ENCODE measurements at places on chromosomes 11 and 22. TPM values are rescaled to one million over a fixed set of nuclear protein-coding genes. Genes with fewer than 3 reads are reported as not detected.

The TSPO gene
- total RNA-seq, result 396 TPM

The GRM5 gene
- total RNA-seq, result not detected

The OR6A2 gene
- total RNA-seq, result not detected

The PYGM gene
- not detected for total RNA-seq

The KRTAP5-7 gene
- total RNA-seq, result not detected

The OR51E2 gene
- 0.21 TPM for total RNA-seq

The SCARF2 gene
- total RNA-seq, result 50.5 TPM

The CEP126 gene
- 0.21 TPM for total RNA-seq

The MS4A1 gene
- total RNA-seq, result not detected

The MS4A6A gene
- total RNA-seq, result not detected

The OOSP2 gene
- total RNA-seq, result not detected

The HMBS gene
- total RNA-seq, result 6.4 TPM

- DNase-seq, result peak; percentile 84
- no peaks in the 10 kb centered on the region for H3K27me3 ChIP-seq
- peak overlapping the region; percentile 89 for H3K27ac ChIP-seq
These were observed 476.9 kb downstream of the MIAT start for GRCh38 chr22:27134315-27134701.

DNA sequence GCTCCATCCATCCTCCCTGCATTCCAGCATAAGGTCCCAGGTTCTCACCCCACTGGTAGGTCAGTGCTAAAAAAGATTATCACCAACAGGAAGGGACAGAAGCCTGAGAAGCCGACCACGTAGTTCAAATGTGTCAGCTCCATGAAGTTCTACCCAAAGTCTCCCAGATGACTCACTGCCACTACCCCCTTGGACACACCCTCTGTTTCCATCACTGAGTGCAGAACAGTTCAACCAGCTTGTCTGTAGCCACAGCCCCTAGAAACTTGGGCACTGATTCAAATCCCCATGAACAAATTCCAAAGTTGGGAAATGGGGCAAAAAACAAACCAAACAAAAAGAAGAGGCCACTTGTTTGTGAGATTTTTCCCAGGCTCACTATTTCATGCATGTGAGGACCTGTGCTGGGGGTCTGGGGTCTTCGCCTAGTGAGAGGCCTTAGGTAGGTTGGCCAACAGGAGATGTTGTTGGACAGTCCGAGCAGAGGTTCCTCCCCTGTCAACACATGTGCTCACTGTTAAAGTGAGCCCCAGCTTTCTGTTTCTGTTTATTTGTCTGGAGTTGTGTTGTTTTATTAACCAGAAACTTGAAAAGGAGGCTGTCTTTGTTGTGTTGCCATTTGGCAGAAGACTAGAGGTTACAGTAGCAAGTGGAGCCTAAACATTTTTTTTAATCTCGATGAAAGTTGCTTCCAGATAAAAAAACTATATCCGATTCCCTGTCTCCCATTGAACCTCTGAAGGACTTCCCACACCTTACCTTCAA lies 24.2 kb upstream of the FLI1 start:
- no peak overlapping the region for H3K27ac ChIP-seq
- H3K4me3 ChIP-seq, result no peak overlapping the region
- H3K4me1 ChIP-seq, result peaks cover 5% of the 10 kb centered on the region
- no peak for DNase-seq
- H3K27me3 ChIP-seq, result no peaks in the 10 kb centered on the region

DNA sequence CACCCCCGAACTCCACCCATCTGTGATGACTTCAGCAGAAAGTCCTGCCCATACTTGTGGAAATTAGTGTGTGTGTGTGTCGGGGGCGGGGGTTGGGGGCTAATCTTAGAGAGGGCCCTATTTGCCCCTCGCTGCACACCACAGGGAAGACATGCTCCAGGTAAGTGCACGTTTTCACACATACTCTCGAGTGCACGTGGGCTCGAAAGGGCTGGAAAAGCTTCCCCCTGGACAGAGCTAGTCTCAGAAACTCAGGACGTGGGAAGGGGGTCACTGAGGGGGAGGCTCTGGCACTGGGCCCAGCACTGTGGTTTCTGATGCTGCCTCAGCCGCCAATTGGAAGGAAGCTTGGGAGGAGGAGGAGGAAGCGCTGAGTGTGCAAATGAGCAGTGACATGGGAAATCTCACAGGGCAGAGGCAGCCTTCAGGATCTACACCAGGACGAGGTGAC lies 40.7 kb upstream of the CD82 start:
- H3K4me3 ChIP-seq, result no peak overlapping the region
- H3K27ac ChIP-seq, result no peak overlapping the region
- H3K4me1 ChIP-seq, result no peaks in the 10 kb centered on the region
- no peaks in the 10 kb centered on the region for H3K36me3 ChIP-seq
- no peak for DNase-seq

GRCh38 chr22:44180706-44181032 lies at the start of gene PARVG:
PARVG (plus strand) TSS chr22:44180925; CDS start chr22:44183330, 2,405 bp downstream.
- no peaks in the 10 kb centered on the region for H3K27me3 ChIP-seq
- H3K4me3 ChIP-seq, result no peak within 1 kb of the TSS
- H3K36me3 ChIP-seq, result no peaks in the 10 kb centered on the region
- no peak for DNase-seq
- H3K27ac ChIP-seq, result no peak within 1 kb of the TSS

DNA sequence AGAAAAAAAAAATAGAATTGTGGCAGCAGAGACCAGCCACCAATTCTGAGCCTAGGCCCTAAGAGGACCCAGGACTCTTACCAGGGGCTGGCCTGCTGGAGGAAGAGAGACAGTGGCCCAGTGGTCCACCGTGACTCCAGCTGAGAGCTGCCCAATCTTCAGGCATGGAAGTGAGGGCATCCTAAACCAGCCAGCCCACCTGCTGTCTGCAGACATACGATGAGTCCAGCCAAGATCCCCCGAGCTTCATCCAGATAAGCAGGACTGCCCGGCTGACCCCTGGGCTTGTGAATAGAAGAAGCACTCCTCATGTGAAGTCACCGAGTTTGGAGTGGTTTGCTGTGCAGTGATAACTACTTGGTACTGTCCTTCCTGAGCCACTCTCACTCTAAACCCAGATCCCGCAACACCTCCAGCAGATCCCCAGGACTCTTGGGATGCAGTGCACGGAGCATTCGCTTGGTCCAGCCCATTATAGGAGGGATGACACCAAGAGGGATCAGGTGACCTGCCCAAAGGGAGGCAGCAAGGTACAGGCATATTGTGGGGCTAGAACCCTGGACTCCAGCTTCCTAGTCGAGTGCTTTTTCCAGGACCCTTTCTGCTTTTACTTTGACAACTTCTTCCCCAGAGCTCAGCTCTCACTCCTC lies 41.7 kb upstream of the FGF3 start:
- H3K27ac ChIP-seq, result no peak overlapping the region
- peaks cover 13% of the 10 kb centered on the region for H3K27me3 ChIP-seq
- no peaks in the 10 kb centered on the region for H3K36me3 ChIP-seq
- H3K4me3 ChIP-seq, result no peak overlapping the region
- H3K4me1 ChIP-seq, result peaks cover 25% of the 10 kb centered on the region

DNA sequence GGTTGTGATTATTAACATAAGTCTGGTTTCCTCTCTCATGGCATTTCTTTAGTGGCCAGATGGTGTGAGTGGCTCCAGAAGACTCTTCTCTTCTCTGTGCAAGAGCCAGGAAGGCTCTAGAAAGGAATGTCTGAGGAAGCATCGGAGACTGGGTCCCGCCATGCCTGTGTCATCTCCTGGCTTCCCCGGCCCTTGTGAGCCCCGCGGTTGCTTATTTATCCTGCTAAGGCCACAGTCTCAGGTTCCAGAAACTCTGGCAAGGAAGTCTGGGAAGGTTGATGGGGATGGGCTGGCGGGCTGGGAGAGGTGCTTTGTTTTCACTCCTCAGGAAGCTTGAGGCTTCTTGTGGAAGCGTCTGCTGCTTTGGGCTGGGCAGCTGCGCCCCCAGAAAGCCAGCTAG lies 18.9 kb downstream of the BCR start:
- peaks cover 16% of the 10 kb centered on the region for H3K4me1 ChIP-seq
- no peak for DNase-seq
- 0 out of 2 replicates have a peak overlapping the region, but pooled peaks have one; percentile 10 for H3K27ac ChIP-seq
- H3K27me3 ChIP-seq, result no peaks in the 10 kb centered on the region

GRCh38 chr11:66233301-66233700 lies 35.1 kb upstream of the RAB1B start:
- H3K4me1 ChIP-seq, result no peaks in the 10 kb centered on the region
- DNase-seq, result no peak
- no peak overlapping the region for H3K4me3 ChIP-seq
- no peak overlapping the region for H3K27ac ChIP-seq
- H3K36me3 ChIP-seq, result peaks cover 82% of the 10 kb centered on the region

- H3K36me3 ChIP-seq, result no peaks in the 10 kb centered on the region
- H3K4me3 ChIP-seq, result no peak overlapping the region
- H3K27me3 ChIP-seq, result no peaks in the 10 kb centered on the region
- no peak for DNase-seq
- H3K27ac ChIP-seq, result no peak overlapping the region
- H3K4me1 ChIP-seq, result peaks cover 20% of the 10 kb centered on the region
These were observed 201.9 kb upstream of the PITPNB start for GRCh38 chr22:28120691-28121592.

GRCh38 chr22:19105867-19106802 lies 16.1 kb downstream of the DGCR2 start:
- H3K27ac ChIP-seq, result no peak overlapping the region
- H3K36me3 ChIP-seq, result no peaks in the 10 kb centered on the region
- no peaks in the 10 kb centered on the region for H3K27me3 ChIP-seq
- no peak overlapping the region for H3K4me3 ChIP-seq
- H3K4me1 ChIP-seq, result no peaks in the 10 kb centered on the region

- H3K27ac ChIP-seq, result no peak overlapping the region
- no peaks in the 10 kb centered on the region for H3K36me3 ChIP-seq
- no peak for DNase-seq
- no peaks in the 10 kb centered on the region for H3K27me3 ChIP-seq
- H3K4me1 ChIP-seq, result peaks cover 17% of the 10 kb centered on the region
These were observed 39.7 kb downstream of the FAT3 start for GRCh38 chr11:92264350-92264749.

- H3K36me3 ChIP-seq, result peaks cover 40% of the 10 kb centered on the region
- peak overlapping the region; percentile 98 for H3K27ac ChIP-seq
- DNase-seq, result no peak
- H3K4me3 ChIP-seq, result peak overlapping the region; percentile 79
- H3K4me1 ChIP-seq, result peaks cover 35% of the 10 kb centered on the region
These were observed 1.0 kb upstream of the TRIM44 start for GRCh38 chr11:35661534-35661933.

GRCh38 chr22:17258015-17258787 lies 39.0 kb upstream of the ADA2 start:
- no peaks in the 10 kb centered on the region for H3K36me3 ChIP-seq
- no peaks in the 10 kb centered on the region for H3K4me1 ChIP-seq
- H3K27ac ChIP-seq, result no peak overlapping the region

GRCh38 chr11:34188181-34188580 lies 82.8 kb downstream of the NAT10 start:
- H3K27me3 ChIP-seq, result no peaks in the 10 kb centered on the region
- no peak overlapping the region for H3K4me3 ChIP-seq
- peaks cover 22% of the 10 kb centered on the region for H3K4me1 ChIP-seq

GRCh38 chr11:121575963-121576290 lies 123.2 kb upstream of the SORL1-AS1 start:
- no peak for DNase-seq
- H3K27ac ChIP-seq, result no peak overlapping the region
- H3K36me3 ChIP-seq, result no peaks in the 10 kb centered on the region

DNA sequence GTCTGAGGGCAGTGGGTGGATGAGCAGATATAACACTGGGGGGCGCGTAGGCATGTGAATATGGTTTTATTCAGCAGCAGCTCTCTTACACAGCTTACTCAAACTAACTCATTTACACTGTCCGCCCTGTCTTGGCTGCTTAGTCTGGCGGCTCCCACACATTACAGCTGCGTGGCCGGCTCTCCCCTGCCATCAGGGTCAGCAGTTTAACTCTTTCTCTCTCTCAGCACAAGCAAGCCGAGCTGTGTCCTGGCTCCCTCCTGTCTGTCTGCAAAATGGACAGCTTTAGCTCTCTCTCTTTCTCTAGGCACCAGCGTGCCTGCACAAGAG lies 1310.1 kb upstream of the RAG2 start:
- no peaks in the 10 kb centered on the region for H3K4me1 ChIP-seq
- H3K27me3 ChIP-seq, result no peaks in the 10 kb centered on the region
- no peaks in the 10 kb centered on the region for H3K36me3 ChIP-seq
- DNase-seq, result no peak
- H3K27ac ChIP-seq, result no peak overlapping the region
- no peak overlapping the region for H3K4me3 ChIP-seq

DNA sequence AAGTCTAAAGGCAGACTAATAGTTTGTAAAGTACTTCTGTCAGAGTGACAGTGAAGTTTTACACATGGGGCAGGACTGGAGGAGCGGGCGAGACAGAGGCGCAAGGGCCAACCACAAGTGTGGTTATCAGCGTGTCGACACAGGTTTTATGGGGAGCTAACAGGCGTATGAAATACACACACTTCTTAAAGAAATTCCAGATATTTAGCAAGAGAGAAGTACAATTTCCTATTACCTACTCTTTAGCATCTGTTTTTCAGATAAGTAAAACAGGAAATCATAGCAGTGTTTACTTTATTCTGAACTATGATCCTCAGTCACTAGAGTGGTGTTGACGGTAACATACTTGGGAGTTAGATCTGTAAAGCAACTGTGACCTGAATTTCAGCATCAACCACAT lies 22.5 kb downstream of the VSIG10L2 start:
- no peak overlapping the region for H3K4me3 ChIP-seq
- H3K4me1 ChIP-seq, result no peaks in the 10 kb centered on the region
- no peak for DNase-seq
- H3K27me3 ChIP-seq, result no peaks in the 10 kb centered on the region
- no peaks in the 10 kb centered on the region for H3K36me3 ChIP-seq

GRCh38 chr11:126048197-126048596 lies 14.5 kb downstream of the CDON start:
- H3K27ac ChIP-seq, result no peak overlapping the region
- no peaks in the 10 kb centered on the region for H3K36me3 ChIP-seq
- no peaks in the 10 kb centered on the region for H3K27me3 ChIP-seq
- H3K4me3 ChIP-seq, result no peak overlapping the region
- no peaks in the 10 kb centered on the region for H3K4me1 ChIP-seq
- DNase-seq, result no peak

GRCh38 chr11:1558775-1559110 lies 13.3 kb downstream of the DUSP8 start:
- peaks cover 19% of the 10 kb centered on the region for H3K4me1 ChIP-seq
- H3K4me3 ChIP-seq, result no peak overlapping the region
- no peaks in the 10 kb centered on the region for H3K36me3 ChIP-seq

All from SJSA1 (cell line).